Fibroblast of skin of left biceps (primary cell): ENCODE measurements at places on chromosomes 5 and 9.

- no peak for DNase-seq
Measured at GRCh38 chr5:87127426-87127825, 140.3 kb upstream of the RASA1 start.

GRCh38 chr9:72292874-72293607 lies 72.0 kb downstream of the ZFAND5 start:
- peak; percentile 91 for DNase-seq

- peak; percentile 28 for DNase-seq
Measured at GRCh38 chr9:125889476-125890419, 142.6 kb downstream of the PBX3 start.

DNA sequence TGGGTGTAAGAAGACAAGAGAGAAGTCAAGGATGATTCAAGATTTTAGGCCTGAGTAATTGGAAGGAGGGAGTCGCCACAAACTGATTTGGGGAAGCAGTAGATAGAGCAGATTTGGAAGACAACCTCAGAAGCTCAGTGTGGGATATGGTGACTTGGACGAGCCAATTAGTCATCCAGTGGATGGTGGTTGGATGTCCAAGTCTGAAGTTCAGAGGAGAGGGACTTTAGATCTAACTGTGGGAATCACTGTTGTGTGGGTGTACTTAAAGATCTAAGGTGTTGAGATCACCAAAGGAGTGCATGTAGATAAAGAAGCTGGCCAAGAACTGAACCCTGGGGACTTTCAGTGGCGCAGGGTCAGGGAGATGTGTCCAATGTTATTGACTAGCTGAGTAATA lies 2.2 kb downstream of the IDNK start:
- DNase-seq, result no peak

- DNase-seq, result no peak
Measured at GRCh38 chr5:179978792-179979191, 71.1 kb upstream of the TBC1D9B start.

DNA sequence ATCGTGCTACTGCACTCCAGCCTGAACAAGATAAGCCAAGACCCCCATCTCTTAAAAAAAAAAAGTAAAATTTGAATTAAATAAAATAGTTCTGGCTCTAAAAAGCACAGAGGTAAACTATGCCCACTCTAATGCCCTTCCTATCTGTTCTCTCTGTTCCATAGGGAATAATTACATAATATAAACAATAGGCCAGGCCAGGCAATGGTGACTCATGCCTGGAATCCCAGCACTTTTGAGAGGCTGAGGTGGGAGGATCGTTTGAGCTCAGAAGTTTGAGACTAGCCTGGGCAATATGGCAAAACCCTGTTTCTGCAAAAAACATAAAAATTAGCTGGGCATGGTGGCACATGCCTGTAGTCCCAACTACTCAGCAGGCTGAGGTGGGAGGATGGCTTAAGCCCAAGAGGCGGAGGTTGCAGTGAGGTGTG lies 47.4 kb downstream of the MYO10 start:
- DNase-seq, result no peak

- DNase-seq, result no peak
Measured at GRCh38 chr5:90112033-90112692, 297.4 kb downstream of the CETN3 start.

GRCh38 chr5:74392711-74393351 lies 247.7 kb downstream of the ENC1 start:
- DNase-seq, result no peak

GRCh38 chr5:73759771-73760170 lies 133.8 kb downstream of the ARHGEF28 start:
- DNase-seq, result no peak

GRCh38 chr5:131495536-131496399 lies 139.3 kb downstream of the RAPGEF6 start:
- no peak for DNase-seq

- DNase-seq, result no peak
Measured at GRCh38 chr5:86645885-86646284, 28.1 kb downstream of the COX7C start.

DNA sequence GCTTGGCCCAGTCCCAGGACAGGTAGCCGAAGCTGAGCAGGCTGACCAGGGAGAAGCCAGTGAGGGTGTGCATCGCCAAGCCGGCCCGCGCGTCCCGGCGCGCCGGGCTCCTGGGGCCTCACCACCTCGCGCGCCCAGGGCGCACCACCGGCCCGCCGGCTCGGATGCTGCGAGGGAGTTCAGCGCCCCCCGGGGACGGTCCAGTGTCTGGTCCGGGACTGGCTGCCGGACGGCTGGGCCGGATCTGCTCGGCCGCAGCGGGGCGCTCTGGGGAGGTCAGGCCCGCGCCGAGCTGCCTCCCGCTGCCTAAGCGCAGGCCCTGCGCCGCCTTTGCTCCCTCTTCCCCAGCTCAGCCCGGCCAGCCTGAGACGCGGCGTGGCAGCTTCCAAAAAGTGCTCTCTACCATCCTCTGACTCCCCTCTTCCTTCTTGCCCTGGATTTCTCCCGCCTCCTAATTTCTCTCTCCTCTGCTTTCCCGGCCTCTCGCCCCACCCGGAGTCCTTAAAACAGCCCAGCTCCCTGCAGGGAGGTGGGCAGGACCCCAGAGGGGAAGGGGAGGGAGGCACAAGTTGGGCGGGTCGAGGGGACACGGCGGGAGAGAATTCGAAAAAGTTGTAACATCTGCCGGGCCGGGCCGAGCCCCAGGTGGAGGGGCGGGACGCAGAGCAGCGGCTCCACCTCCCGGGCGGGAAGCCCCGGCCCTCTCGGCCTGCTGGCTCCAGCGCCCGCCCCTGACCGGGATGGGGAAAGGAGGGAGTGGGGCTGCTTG lies at the start of gene ARSI:
Gene ARSI (minus strand): TSS at position 605 of the 769 bp plus-strand sequence. CDS start 532 bp downstream, at position 73.
- no peak for DNase-seq

- peak; percentile 28 for DNase-seq
Measured at GRCh38 chr5:36407396-36407795, 105.7 kb upstream of the RANBP3L start.

- DNase-seq, result no peak
Measured at GRCh38 chr5:89524785-89525184, 641.8 kb upstream of the MEF2C start.

GRCh38 chr5:39648848-39649227 lies 224.1 kb upstream of the DAB2 start:
- no peak for DNase-seq

DNA sequence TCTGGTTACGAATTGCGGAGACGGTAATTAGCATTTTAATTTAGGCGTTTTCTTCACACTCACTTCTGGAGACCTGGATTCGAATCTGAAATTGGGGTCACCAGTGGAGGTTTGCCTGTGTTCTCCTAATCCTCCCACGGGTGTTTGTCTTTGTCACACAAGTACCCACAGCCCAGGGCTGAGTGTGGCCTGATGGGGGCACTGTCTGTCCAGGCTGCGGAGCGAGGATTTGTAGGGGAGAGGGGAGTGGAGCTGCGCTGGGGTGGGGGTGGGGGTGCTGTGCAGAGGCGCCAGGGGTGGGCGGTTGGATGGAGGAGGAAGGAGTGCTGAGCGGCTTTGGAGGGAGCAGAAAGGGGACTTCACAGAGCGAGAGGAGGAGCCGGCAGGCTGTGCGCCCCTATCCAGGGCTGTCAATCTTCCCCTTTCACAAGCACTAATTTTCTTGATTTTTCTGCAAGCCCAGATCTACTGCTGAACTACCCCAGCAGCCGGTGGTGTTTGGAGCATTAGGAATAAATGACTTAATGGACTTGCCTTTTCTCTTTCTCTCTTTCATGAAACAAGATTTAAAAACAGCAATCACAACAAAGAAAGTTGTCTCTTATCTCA lies 53.1 kb downstream of the TSPAN17 start:
- DNase-seq, result no peak

DNA sequence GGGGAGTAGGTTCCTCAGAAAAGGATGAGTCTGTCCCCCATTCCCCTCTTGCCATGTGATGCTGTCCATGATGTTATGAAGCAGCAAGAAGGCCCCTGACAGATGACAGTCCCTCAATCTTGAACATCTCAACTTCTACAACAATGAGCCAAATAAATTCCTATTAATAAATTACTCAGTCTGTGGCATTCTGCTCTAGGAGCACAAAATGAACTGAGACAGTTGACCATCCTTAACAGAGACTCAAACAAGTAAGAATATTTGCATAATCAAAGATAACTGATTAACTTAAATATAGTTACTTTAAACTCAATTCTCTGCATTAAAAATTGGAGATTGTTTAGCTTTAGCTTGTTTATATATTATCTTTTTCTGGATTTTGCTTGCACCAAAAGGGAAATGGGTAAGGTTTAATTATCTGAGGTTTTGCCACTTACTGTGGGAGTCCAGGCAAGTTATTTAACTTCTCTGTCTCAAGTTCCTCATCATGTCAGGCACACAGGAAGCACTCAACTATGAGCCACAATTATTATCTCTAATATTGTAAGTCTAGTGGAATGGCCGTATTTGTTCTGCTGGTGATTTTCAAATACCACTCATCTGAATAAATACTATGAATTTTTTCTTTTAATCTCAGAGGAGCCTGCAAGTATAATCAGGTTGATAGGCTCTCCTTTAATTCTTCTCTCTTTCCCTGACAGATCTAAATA lies 162.9 kb downstream of the TSSK1B start:
- DNase-seq, result no peak

DNA sequence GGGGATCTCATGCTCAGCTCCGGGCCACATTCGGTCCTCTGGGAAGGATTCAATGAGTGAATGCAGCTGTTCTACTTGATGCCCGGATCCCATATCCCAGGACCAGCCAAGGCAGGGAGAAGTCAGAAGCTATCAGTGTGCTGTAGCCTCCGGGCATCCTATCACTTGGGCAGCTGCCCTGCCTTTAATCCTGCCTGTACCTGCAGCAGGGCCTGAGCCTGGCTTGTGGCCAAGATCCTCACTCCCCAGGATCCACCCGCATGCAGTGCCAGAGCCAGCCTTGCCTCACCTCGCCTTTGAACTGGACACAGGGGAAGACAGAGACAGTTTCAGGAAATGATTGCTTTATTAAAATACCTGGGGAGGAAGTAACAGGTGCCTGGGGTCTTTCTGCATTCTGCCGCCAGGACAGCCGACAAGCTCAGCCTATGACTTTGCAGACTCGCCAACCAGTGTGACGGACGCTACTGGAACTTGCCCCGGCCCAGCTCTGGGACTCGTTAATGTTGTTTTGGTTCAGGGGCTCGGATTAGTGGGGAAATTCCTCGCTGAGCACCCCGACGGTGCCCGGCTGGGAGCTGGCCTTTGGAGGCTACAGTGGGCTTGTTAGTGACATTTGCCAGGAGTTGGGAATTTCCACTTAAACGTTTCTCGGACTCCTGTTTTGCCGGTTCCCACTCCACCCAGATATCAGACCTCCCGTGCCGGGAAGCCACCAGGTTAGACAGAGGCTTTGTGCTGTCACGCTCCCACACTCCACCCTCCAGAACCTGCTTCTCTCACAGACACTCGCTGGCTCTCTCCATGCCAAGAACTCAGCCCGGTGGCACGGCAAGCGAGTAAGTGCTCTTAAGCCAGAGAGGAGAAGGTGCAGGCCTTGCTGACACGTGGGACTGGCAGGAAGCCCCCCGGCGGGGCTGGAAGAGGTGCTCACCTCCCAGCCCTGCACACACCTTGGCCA lies 721 bp downstream of the PTGES start:
- DNase-seq, result no peak

DNA sequence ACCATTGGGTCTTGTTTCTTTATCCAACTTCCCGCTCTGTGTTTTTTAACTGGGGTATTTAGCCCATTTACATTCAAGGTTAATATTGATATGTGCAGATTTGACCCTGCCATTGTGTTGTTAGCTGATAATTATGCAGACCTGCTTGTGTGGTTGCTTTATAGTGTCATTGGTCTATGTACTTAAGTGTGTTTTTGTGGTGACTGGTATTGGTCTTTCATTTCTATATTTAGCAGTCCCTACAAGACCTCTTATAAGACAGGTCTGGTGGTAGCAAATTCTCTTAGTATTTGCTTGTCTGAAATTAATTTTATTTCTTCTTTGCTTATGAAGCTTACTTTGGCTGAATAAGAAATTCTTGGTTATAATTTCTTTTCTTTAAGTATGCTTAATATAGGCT lies 698.1 kb downstream of the DTWD2 start:
- DNase-seq, result no peak

DNA sequence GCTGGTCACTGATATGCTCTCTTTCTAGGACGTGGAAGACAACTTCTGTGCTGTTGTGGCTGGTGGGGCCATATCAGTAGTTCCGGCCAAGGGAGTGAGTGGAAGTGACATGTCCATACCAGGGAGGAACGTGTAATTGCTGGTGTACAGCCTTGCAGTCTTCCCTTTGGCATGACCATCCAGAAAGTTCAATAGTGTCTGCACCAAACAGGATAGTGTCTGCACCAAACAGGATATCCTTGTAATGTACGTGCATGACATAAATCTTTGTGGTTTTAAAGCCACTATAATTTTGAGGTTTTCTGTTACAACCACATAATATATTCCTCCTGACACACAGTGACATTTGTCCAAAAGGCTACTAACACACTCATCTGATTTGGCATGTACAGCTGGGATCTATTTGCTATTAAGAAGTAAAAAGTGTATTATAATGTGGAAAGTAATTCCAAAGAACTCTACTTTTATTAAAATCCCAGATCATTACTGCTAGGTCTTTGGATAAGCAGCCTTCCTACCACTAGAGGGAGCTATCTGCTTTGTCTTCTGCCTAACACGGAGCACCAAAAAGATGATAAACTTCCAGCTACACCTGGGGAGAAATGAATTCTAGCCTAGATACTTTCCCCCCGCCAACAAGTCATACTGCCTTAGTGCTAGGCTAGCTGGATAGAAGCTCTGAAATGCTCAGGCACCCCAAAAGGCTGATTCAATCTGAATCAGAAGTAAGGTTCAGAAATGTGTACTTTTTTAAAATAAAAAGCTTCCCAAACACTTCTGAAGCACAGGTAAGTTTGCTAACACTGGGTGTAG lies 52.7 kb downstream of the RNF145 start:
- peak; percentile 29 for DNase-seq

DNA sequence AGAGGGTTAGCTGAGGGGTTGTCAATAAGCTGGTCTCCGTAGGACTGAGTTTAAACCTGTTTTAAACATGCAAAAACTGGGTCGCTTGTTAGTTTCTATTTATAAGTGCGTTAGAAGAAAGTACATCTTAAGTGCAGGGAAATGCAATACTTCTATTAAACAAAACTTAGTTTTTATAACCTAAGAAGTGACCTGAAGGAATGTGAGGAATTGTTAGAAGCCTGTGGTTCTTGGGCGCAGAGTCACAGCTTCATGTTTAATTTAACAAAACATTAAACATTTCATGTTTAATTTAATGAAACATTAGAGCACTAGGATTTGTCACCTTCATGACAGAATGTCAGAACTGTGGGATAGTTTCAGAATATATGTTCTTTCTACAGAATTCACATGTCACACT lies 469.2 kb upstream of the WWC1 start:
- no peak for DNase-seq

DNA sequence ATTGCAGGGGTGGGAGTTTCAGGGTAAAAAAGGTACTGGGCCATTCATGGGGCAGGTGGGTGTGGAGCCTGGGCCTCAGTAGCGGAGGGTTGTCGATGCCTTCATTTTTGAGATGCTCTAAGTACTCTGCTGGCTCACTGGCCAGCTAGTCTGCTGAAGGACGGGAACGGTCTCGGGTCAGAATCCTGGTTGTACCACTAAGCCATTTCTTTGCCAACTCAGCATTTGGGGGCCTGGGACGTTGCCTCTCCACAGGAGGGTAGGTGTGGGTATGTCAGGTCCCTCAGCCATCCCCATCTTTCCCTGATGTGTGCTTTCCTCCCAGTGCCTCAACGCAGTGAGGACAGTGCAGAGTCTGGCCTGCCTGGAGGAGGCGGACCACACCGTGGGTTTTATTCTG lies 25.1 kb downstream of the SH3GLB2 start:
- no peak for DNase-seq

- DNase-seq, result no peak
Measured at GRCh38 chr9:98807814-98808195, 335 bp downstream of the GALNT12 start.
